ENCODE measurements at places on chromosomes 2 and 18.

- no peak for DNase-seq
These were observed 8.1 kb upstream of the ARHGAP15 start for GRCh38 chr2:143121079-143121478.

- no peak for DNase-seq
These were observed 18.6 kb downstream of the LYPD1 start for GRCh38 chr2:132651115-132652045.

DNA sequence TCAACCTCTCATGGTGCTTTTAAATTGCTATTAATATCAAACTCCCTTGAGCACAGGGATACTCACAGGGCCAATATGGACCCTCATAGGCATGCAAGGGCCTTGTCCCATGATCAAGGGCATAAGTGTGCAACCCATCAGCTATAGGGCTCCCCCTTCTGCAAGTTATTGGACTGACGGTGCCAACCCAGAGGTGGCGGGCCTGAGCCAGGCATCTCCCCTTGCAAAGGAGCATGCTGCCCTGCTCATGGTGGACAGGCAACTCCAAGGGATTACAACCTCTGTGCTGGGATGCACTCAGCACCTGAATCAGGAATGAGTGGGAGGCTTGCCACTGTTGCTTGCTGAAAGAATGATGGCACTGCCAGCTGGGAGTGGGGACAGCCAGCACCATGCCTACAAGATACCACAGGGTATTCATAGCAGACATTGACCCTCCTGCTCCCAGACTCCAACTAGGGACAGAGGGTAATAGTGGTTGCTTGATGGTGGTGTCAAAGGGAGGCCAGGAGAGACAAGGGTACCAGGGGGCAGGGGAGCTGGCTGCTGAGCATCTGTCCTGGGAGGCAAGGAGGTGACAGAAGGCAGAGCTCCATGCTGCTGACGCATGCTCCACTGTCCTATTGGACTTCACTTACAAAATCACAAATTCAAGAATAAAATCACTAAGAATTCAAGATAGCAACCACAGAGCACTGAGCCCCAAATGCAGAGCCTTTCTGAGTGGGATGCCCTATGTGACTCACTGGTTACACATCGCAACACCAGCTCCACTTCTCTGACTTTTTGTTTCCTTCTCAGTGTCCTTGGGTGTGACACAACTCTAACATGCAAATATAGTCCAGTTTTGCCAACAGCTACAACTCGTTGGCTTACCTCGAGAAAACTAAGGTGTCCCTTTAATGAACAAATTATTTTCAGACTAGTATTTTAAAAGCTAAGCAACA is 157.1 kb upstream of the CCDC150 start:
- no peak for DNase-seq

- peak; percentile 59 for DNase-seq
These were observed 57.7 kb upstream of the SEMA4C start for GRCh38 chr2:96927405-96928171.

DNA sequence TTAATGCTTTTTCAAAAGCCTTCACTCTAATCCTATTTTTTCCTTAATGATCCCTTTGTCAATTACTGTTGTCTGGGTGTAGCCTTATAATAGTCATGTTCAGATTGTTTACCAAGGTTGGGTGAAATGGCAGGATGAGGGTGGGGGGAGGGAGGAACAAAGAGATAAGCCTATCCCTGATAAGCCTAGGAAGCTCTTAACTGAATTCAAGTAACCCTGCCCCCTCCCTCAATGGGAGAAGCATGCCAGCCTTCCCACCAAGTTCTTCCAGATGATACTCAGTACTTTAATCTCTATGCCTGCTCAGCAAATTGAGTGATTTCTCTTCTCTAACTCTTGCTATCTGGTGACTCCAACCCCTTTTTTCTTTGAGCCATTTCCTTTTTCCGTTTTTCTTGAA is 180.3 kb upstream of the ETAA1 start:
- no peak for DNase-seq

DNA sequence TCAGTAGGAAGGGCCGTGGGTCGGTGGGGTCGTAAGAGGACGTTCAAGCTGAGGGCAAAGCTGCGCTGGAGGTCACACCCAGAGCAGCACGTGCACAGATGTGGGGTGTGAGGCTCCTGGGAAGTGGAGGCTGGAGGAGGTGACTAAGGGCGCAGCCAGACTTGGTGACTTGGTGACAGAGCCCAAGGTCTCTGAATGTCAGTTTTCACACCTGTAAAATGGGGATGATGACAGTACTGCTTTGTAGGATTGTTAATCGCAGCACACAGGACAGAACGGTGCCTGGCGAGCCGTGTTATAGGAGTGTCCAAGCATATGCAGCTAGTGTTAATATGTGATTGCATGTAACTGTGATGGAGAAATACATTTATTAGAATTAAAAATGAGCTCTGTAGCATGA is 40.8 kb downstream of the NTSR2 start:
- DNase-seq = no peak

DNA sequence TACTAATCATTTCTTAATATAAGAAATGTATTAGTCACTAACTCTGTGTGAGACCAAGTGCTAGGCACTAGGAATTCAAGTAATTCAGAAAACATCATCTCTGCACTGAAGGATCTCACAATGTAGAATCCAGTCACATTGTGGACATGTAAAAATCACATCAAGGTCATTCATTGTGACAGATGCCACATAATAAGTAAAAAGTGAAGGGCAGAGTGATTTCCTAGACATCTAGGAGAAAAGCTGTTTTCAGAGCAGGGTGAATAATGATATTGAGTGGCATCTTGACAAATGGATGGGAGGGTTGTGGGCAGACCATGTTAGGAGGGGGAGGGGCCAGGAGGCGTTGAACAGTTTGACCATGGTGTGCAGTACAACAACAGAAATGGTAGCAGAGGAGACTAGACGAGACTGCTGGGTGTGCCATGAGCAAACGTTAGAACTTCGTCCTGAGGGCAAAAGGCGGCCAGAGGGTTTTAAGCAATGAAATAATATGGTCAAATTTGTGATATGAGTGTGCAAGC is 93.8 kb downstream of the DTNA start:
- DNase-seq = no peak

- no peak for DNase-seq
These were observed 335.1 kb upstream of the SKOR2 start for GRCh38 chr18:47586418-47587070.

GRCh38 chr2:100928235-100928634 is 73.9 kb upstream of the RPL31 start:
- DNase-seq = no peak

GRCh38 chr18:7017013-7017412 is 100.6 kb downstream of the LAMA1 start:
- no peak for DNase-seq

GRCh38 chr2:238573065-238573778 is 146.5 kb downstream of the ASB1 start:
- no peak for DNase-seq

DNA sequence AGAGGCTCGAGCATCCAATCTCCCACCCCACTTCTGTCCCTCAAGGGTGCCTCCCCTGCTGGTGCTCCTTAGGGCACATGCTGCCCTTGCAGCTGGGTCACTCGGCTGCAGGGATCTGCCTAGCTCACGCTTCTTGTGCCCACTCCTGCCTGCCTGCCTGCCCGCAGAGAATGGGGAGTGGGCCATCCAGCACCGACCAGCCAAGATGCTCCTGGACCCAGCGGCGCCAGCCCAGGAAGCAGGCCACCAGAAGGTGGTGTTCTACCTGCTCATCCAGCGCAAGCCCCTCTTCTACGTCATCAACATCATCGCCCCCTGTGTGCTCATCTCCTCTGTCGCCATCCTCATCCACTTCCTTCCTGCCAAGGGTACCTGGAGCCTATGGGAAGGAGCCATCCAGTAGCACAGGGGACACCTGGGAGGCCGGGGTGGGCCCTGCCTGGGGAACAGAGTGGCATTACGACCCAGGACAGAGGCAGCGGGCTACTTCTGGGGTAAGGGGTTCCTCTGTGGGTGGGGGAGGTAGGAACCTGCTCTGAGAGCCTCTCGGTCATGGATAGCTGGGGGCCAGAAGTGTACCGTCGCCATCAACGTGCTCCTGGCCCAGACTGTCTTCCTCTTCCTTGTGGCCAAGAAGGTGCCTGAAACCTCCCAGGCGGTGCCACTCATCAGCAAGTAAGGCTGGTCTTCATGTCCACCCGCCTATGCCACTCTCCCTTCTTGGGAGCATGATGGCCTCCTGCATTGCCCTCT is 3.4 kb downstream of the CHRNG start:
- no peak for DNase-seq

DNA sequence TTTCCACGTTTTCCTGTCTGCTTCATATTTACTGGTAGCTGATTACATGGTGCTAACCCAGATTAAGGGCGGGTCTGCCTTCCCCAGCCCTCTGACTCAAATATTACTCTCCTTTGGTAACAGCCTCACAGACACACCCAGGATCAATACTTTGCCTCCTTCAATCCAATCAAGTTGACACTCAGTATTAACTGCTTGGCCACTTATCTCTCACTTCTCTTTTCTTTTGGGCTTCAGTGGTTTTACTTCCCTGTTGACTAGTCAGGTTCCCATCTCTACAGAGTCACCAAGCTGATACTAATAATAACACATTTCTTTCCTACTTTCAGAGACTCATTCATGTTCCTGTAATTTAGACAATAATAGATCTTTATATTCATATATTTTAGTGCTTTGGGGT is 302.2 kb upstream of the MAP2 start:
- no peak for DNase-seq

DNA sequence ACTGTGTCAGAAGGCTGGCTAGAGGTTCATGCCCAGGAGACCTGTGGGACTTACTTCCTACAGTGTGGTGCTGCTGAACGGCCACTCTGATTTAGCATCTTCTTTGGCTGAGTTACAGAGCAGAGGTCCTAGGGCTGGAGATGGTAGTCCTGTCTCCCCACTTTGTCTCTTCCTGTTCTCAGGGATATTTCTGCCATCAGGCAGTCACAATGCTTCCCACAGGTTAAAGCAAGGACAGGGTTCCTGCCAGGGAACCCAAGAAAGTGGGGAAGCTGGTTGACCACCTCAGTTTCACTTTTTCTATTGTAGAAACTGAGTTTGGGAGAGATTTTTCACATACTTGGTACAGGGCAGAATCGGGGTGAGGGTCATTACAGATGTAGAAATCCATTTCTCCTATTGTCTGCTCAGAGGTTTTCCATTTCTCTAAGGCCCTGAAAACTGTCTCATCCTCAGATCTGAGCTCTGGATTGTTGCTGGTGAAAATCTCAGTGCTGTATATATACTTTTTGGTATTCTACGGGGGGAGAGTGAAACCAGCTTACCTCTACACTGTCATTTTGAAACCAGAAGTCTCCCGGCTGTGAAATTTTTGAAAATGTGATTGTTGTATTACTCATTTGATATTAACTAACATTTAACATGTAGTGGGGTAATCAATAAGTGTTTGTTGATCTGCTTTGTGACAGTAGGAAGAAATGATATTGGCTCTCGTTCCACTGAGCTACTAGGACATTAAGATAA is 37.0 kb upstream of the MEP1B start:
- no peak for DNase-seq

GRCh38 chr2:157421964-157422363 is 21.9 kb downstream of the CYTIP start:
- DNase-seq = no peak

GRCh38 chr2:176140513-176141317 is 10.6 kb upstream of the HOXD4 start:
- DNase-seq = peak; percentile 33

- no peak for DNase-seq
These were observed 35.7 kb downstream of the NOL10 start for GRCh38 chr2:10654069-10654468.

DNA sequence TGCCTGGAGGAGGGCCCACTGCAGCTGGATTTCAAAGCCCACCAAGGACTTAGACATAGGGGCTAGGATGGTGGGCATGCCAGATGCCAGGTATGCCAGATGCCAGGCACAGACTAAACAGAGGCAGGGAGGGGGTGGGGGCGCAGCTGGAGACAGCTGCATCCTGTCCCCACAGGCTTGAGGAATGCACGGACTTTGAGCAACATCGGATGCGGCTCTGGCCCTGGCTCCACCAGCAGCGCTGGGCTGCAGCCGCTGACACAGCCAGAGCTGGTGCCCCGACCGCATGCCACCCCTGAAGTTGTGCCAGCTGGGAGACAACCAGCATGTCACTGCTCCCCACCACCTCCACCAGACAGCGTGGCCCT is 39.5 kb downstream of the AQP12A start:
- DNase-seq = no peak

Data from NCI-H446 treated with DMSO at 0.1 percent for 48 hours (cell line).